ENCODE measurements at places on chromosomes 1 and 21.

GRCh38 chr1:12415038-12415466 lies 185.2 kb downstream of the VPS13D start:
- no peak for DNase-seq

GRCh38 chr1:169133801-169134502 lies 27.5 kb downstream of the ATP1B1 start:
- no peak for DNase-seq

- DNase-seq, result no peak
These were observed 2.4 kb downstream of the DRAXIN start for GRCh38 chr1:11693917-11694316.

DNA sequence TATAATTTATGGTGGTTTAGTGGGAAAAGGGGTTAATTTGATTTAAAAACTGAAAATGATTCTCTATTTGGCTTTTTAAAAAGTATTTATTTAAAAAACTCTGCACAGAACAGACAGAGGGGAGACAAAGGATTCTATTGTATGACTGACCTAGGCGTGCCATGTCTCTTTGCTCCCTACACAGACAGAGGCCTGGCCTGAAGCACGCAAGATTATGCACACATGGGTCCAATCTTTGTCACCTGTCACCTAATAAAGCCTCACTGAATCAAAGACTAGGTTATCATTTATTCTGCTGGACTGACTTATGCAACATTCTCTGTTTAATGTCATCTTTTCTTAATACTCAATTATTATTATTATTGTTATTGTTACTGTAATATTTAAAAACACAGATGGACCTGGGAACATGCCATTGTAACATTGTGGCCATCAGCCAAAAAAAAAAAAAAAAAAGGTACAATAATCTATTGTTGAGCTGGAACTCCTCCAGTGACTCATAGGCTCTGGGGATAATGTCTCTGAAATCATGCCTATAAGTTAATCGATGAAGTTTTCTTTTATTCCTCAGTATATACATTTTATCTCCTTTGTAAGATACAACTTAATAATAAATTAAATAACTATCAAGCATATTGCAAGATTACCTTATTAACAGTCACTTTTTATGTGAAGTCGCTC lies 112.1 kb downstream of the RUNX1 start:
- DNase-seq, result no peak

- no peak for DNase-seq
These were observed 48.6 kb downstream of the TMPRSS15 start for GRCh38 chr21:18354947-18355346.

- DNase-seq, result no peak
These were observed 25.3 kb downstream of the WLS start for GRCh38 chr1:68206848-68207689.

GRCh38 chr1:245999697-246000637 lies 507.1 kb downstream of the SMYD3 start:
- DNase-seq, result no peak

GRCh38 chr1:160244209-160244608 lies 18.1 kb downstream of the DCAF8 start:
- no peak for DNase-seq

DNA sequence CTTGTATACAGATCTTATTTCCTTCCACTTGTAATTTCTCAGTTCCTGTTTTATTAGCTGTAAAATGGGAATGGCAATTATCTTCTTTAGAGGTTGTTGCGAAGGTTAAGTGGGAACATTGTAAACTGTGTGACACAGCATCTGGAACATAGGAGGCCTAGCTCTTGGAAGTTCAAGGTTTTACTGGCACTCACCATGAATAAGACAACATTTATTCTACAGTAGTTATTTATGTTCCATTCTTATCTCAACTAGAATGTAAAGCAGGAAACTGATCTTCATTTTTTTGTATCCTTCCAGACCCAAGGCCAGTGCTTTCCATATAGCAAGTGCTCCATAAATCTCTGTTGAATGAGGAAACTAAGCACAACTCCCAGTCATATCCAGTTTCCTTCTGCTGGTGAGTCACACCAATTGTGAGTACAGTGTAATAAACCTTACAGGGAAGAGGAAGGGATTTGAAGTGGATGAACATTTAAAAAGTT lies 1.4 kb downstream of the BCL10 start:
- no peak for DNase-seq

GRCh38 chr1:67019600-67020136 lies 34.3 kb downstream of the SLC35D1 start:
- DNase-seq, result no peak

GRCh38 chr1:10286244-10286643 lies 75.9 kb downstream of the KIF1B start:
- DNase-seq, result no peak

- DNase-seq, result no peak
These were observed 45.0 kb downstream of the NPHP4 start for GRCh38 chr1:5947071-5947821.

DNA sequence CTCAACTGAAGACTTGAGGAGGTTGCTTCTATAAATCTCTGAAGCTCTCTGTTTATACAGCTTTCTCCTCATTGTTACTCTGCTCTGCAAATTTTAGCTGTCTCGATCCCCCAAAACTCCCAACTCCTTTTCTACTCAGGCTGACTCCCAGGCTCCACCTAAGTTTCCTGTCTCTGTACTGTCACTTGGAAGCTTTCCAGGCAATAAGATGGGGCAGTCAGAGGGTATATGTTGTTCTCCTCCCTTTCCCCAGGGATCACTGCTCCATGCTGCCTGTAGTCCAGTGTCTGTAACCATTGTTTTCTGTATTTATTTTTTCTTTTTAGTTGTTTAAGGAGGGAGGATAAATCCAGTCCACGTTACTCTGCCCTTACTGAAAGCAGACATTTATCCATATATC lies 13.4 kb downstream of the TSNAX start:
- no peak for DNase-seq

GRCh38 chr1:198491028-198491427 lies 49.5 kb downstream of the ATP6V1G3 start:
- no peak for DNase-seq

- DNase-seq, result no peak
These were observed 7.5 kb upstream of the LAMC2 start for GRCh38 chr1:183178545-183178944.

DNA sequence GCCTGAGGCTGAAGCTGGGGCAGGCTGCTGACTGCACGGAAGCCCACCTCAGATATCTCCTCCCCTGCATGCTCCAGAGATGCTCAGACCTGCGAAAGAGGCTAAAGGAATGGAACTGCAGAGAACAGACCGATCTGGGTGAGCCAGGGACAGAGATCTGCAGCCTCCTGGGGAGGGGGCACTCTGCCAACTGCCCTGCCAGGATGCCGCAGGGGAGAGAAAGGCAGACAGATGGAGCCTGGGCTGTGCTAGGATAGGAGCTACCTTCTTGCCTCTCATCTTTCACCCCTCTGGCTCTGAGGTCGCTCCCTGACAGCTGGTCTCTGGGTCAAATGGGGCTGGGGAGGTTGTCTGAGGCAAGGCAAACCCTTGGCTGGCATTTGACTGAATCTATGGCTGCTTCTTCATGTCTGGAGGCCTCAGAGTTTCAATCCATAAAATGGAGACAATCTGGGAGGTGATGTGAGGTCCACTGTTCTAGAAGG lies 238.2 kb downstream of the GRIK3 start:
- DNase-seq, result no peak

DNA sequence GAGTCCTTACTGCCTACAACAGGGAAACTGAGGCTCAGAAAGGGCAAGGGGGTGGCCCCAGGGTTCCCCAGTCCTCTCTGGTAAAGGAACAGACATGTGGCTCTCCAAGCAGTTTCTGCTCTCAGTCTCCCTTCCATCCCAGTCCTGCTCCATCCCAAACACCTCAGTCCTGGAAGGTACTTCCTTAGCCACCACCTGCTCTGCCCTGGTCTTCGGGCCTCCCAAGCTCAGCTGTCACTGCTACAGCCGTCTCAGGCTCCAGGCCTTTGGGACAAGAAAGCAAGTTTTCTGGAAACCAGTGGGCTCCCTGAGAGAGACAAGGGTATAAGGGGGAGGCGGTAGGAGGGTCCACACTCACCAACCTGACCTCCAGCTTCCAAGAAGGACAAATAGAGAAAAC lies 23.1 kb upstream of the ADGRB2 start:
- no peak for DNase-seq
